SHP77 treated with DMSO at 0.1 percent for 48 hours (cell line): ENCODE measurements at places on chromosomes 5 and 9.

DNA sequence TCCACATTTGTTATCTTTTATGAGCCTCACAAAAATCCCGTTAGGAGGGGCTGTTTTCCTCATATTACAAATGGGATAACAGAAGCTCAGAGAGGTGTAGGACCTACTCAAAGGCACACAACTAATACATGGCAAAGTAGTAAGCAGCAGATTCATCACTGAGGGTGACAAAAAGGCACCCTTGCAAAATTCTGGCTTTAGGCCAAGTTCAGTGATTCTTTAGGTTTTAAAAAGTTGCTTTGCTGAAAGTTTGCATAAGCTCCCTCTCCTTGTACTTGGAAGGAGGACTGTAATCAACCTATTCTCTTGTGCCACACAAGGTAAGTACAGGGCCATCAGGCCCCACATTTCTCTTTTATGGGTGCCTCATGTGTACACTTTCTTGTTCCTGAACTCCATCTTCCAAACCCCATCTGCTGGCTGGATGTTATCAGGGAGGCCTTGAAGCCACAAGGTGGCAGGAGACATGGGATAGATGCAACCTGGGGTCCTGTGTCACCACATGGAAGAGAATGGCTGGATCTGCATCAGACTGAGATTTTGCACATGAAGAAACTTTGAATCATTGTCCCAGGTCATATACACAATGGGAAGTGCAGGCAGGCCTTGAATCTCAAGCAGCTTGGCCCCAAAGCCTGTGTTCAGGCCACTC lies 311.6 kb downstream of the MSX2 start:
- no peak for DNase-seq

- DNase-seq, result no peak
Observed at GRCh38 chr5:132006331-132007120, 4.9 kb downstream of the ACSL6 start.

DNA sequence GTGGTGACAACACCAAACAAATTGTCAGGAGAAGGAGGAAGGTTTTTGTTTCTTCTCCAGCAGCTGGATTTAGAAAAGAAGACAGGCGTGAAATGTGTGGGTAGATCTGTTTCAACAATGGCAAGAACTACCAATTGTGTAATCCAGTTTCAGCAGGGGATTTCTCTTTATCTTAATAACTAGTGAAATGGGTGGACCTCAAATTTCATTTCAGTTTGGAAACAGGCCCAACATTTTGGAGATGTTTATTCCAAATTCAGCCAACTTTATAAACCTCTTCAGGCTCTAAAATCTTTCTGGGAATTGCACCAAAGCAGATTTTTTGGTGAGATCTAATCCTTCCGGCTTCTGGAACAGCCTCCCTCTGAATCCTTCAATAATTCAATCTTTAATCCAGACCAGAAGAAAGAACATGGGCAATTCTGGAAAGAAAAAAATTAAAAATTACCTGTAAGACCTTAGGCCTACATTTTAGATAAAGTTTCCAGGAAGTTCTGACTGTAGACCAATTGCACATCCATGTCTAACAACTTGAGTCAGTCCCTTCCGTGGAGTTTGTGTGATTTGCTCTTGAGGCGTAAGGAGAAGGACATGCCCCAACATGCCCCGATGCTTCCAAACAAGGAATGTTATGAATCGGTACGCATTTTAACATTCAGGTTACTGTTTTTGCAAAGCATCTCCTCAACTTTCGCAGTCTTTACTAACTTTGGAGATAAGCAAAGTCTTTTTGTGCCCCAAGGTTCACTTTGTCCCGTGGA lies 423.6 kb downstream of the IRX1 start:
- no peak for DNase-seq

- DNase-seq, result no peak
Observed at GRCh38 chr5:151699071-151699901, 12.6 kb upstream of the SPARC start.

- no peak for DNase-seq
Observed at GRCh38 chr5:36206913-36207312, 34.8 kb downstream of the NADK2 start.

- DNase-seq, result no peak
Observed at GRCh38 chr5:150085950-150086715, at the start of gene CSF1R. CSF1R (minus strand) TSS chr5:150086554; CDS start chr5:150086427, 127 bp downstream.

GRCh38 chr9:121768416-121769015 lies 117.1 kb downstream of the DAB2IP start:
- no peak for DNase-seq

GRCh38 chr5:143592648-143593047 lies 189.2 kb upstream of the NR3C1 start:
- no peak for DNase-seq

- DNase-seq, result no peak
Observed at GRCh38 chr5:181203093-181203711, 1.8 kb downstream of the TRIM7 start.

GRCh38 chr5:73906277-73906676 lies 280.3 kb downstream of the ARHGEF28 start:
- no peak for DNase-seq

DNA sequence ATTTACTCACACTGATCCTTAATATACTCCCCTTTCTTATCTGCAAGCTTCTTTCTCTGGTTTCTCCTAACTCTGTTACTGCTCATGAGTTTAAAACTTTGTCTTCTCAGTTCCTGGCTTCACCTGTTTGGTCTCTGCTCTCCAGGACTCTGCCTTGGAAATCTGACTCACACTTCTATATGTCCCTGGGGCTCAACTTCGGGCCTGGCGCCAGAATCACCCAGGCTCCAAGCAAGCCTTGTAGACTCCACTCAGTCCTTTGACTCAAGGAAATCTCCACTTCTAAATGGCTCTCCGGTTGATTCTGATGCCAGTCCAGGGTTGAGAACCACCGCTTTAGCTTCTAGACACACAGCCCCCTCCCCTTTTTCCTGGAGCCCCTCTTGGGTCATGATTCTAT lies 57.8 kb downstream of the TMC1 start:
- no peak for DNase-seq

DNA sequence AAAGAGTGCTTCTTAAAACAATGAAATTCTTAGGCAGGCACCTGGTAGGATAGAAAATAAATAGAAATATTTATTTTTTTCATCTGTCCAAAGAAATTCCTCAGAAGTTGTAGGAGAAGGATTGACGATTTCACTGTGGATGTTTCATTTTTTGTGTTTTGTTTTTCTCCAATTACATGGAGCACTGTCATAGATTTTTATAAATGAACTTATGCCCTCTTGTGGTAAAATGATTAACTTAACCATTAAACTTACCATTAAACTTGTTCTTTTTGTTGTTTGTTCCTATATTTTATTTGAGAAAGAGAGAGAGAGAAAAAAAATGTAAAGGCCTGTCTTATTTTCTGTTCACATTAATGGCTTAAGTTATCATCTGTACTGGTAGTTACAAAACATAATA lies 339.2 kb downstream of the PRR16 start:
- DNase-seq, result no peak

GRCh38 chr5:68872088-68872839 lies 221.6 kb upstream of the SLC30A5 start:
- DNase-seq, result peak; percentile 6

- DNase-seq, result no peak
Observed at GRCh38 chr9:7259544-7260241, 501.9 kb downstream of the KDM4C start.

DNA sequence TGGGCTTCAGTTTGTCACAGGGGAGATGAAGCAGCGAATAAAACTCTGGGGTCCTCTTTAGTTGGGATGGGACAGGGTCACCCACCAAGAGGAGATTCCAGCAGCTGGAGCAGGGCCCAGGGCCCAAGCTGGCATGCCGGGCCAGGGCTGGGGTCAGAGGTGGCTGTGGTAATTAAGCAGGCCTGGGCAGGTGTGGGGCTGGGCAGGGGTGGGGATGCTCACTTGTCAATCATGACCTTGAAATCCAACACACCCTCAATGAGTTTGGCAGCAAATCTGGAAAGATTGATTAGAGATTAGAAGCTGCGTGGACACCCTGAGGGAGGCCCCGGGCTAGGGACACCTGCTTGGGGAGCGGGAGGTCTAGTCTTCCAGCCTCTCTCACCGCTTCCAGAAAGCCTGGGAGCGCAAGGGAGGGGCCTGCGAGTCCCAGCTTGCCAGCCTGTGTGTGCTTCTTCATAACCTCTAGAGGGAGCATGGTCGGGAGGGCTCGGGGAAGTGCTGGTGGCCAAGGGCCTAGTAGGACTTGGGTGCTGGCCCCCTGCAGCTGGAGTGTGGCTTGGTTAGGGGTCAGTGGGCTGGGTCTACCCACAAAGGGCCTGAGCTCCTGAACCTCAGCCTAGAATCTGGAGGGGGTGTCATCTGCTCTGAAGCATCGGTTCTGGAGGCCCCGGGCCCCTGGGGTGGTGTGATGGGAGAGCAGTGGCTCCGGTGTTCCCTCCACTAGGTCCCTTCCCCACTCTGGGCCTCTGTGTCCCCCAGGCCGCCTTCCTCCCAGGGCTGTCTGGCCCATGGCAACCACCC lies 7.6 kb downstream of the CRAT start:
- DNase-seq, result peak; percentile 58

- no peak for DNase-seq
Observed at GRCh38 chr9:104094534-104095015, 466 bp downstream of the SMC2 start.

GRCh38 chr9:70921136-70921535 lies 200.3 kb downstream of the TRPM3 start:
- DNase-seq, result no peak

DNA sequence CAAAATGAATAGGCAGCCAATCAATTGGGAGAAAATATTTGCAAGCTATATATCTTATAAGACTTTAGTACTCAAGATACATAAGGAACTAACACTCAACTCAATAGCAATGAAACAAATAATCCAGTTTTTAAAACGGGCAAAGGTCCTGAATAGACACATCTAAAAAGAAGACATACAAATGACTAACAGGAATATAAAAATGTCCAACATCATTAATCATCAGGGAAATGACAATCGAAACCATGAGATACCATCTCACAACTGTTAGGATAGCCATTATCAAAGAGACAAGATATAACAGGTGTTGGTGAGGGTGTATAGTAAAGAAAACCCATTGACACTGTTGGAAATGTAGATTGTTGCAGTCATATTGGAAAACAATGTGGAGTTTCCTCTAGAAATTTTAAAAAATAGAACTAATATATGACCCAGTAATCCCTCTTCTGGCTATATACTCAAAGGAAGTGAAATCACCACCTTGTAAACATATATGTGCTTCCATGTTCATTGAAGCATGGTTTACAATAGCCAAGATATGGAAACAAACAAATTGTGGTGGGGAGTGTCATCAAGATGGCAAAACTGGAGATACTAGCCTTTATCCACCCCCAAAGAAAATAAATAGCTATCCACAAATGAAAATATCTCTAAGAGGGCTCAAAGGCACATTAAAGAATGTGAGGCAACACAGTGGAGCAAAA lies 13.9 kb upstream of the BTNL3 start:
- DNase-seq, result no peak

DNA sequence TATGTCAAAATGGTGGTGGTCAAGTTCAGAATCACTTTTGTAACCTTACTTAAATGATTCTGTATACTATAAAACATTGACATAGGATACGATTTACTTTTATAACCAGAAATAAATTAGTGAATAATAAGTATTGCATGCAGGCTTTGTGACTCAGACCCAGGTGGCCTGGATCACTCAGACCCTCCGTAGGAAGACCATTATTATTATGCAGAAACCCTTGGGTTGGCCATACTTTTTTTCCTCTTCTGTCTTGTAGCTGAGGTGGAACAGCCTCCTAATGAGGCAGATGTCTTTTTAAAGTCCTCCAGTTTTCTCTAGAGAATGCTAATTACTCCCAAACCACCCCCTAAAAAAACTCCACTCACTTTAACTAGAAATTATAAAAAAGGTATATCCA lies 121.9 kb downstream of the LPAR1 start:
- DNase-seq, result no peak

DNA sequence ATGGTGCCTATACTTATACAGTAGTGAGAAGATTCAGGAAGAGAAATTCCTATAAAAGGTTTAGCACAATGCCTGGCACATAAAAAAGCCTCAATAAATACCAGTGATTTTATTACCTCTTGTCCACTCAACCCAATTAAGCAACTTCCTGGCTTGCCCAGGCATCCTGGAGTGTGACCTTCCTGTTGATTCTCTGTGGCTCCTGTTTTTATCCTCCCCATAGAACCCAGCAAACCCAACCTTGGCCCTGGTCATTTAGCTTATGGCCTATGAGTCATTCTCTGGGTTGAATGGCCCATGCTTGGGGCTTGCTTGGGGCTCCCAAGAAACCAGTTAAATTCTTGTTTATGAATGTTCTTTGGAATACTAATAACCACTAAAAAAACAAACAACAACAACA lies 21.4 kb upstream of the SPARC start:
- no peak for DNase-seq

- DNase-seq, result peak; percentile 27
Observed at GRCh38 chr5:115309751-115310370, 13.4 kb upstream of the CCDC112 start.

- DNase-seq, result no peak
Observed at GRCh38 chr5:13601112-13601511, 343.4 kb downstream of the DNAH5 start.

- no peak for DNase-seq
Observed at GRCh38 chr5:143225511-143225910, 178.0 kb downstream of the NR3C1 start.

GRCh38 chr5:124054564-124054963 lies 542.6 kb downstream of the CSNK1G3 start:
- DNase-seq, result no peak

GRCh38 chr5:13943676-13944075 lies 812 bp downstream of the DNAH5 start:
- no peak for DNase-seq

GRCh38 chr9:70398145-70398556 lies 16.3 kb downstream of the KLF9 start:
- no peak for DNase-seq
